HuH-7 (cell line): ENCODE measurements at places on chromosomes 5 and 9.

- DNase-seq, result no peak
These were observed 150.6 kb downstream of the COL23A1 start for GRCh38 chr5:178439493-178440180.

GRCh38 chr5:148665431-148665830 lies 11.1 kb upstream of the HTR4 start:
- DNase-seq, result no peak

DNA sequence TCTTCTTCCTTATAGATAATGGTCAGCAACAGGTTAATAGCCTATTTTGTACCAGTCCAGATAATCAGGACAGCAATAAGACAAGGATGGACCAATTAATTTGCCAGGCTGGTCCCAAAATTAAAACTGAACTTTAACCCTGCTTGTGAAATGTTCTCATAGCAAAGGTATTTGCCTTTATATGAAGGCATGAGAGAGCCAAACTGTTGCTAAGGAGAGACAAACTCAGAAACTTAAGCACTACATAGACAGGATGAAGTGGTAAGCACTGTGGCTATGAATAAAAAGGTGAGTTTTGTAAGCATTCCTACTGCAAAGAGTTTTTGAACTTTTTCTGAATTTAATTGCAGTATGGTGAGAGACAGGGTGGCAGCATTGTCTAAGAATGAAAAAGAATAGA lies 174.7 kb upstream of the PPP1R2B start:
- DNase-seq, result no peak

- DNase-seq, result no peak
These were observed 51.0 kb downstream of the ADAMTS2 start for GRCh38 chr5:179294131-179294780.

DNA sequence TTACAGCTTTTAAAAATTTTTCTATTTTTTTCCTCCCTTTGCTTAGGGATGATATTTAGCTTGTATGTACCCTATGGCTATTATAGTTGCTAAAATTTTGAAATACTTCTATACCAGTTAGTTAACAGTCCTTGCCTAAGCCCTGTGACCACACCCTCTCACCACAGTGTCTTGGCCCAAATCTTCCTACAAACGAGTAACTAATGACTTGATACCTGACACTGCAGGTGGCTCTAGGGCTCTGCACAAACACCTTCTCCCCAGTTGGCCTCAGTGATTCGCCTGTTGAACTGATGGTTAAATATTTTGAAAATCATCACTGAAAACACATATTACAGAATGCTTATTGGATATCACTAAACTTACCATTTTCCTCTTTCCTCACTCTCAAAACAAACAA lies 449.6 kb upstream of the CHD1 start:
- DNase-seq, result no peak

- peak; percentile 39 for DNase-seq
These were observed 36.7 kb downstream of the NDFIP1 start for GRCh38 chr5:142145106-142145900.

GRCh38 chr9:21696411-21696871 lies 106.0 kb upstream of the MTAP start:
- DNase-seq, result peak; percentile 12

GRCh38 chr5:149093625-149094024 lies 30.8 kb upstream of the SH3TC2 start:
- DNase-seq, result no peak

DNA sequence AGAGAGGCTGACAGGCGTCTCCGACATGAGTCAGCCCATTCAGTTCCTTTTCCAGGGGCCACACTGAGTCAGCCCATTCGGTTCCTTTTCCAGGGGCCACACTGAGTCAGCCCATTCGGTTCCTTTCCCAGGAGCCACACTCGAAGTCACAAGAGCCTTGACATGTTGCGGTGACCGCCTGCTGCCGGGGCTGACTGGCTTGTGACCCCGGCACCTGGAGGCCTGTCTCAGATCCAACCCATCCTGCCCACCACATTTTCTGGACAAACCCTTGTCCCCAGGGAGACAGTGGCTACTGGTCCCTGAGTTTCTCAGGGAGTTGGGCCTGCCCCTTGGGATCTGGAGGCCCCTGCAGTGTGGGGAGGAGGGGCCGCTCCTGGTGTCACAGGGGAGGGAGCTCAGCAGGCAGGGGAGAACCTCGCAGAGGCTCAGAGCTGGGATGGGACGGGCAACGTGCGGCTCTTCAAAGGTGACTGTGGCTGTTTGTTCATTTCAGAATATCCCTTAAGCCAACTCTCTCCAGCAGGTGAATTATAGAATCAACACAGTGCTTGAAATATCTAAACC lies 40.5 kb upstream of the LPCAT1 start:
- no peak for DNase-seq

- DNase-seq, result no peak
These were observed 3.2 kb downstream of the ELL2 start for GRCh38 chr5:95958310-95959014.

GRCh38 chr5:143779506-143779905 lies 32.5 kb upstream of the HMHB1 start:
- no peak for DNase-seq

DNA sequence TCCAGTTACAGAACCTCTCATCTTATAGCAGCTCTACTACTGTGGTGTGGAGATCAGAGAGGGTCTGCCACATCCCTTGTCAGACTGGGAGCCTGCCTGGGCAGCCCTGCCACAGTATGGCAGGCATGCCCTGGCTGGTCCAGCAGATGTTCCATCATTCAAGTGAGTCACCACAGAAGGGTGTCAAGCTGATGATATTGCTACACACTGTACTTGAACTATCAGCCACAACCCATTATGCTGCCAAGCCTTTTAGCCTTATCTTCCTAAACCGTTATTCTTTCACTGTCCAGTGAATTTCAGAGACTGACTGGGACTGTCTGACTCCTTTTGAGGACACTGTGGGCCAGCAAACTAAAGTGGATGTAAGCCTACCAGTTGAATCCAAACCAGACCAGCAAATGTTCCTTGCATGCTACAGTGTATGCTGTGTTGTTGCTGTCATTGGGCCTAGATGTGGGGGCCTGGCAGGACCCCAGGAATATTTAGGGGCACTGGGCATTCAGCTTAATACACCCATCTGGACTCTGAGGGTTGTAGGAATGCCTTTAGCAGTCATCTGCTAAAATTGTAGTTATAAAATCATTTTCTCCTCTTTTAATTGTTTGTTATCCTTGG lies 202.6 kb downstream of the NR3C1 start:
- DNase-seq, result no peak

DNA sequence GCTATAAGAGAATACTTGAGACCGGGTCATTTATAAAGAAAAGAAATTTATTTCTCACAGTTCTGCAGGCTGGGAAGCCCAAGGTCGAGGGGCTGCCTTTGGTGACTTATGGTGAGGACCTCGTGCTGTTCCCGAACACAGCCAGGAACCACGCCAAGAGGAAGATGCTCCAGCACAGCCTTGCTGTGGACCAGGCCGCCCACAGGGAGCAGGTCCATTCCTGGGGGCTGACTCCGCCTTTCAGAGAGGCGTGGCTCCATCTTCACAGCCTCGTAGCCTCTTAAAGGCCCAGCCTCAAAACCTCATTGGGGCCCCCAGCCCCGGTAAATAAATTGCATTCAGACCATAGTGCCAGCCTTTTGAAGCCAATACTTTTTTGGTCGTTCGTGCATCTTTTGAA lies 93.5 kb upstream of the CACNA1B start:
- DNase-seq, result no peak

DNA sequence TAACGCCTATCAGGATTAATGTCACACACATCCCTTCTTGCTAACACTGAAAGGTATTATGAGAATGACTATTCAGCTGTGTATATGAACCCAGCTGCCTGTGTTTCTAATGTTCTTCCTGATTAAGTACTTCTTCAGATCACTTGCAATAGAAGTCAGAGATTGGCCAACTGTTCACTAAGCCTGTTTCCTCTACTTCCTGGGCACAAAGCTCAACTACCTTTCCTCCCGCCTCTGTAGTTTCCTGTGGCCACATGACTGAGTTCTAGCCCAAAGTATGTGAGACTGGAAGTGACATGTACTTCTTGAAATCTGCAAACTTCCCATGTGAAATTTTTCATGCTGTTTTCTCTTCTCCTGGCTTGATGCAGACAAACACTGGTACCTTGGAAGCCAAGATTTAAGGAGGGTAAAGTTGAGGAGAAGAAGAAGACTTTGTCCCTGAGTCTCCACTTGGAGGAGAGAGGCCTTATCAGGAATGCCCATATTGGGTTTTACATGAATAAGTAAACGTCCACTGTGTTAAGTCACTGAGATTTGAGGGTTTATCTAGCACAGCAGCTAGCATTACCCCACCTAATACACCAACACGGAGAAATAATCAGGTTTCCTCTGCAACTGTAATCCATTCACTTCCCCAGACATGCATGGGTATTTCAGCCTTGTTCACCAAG lies 58.6 kb downstream of the SLIT3 start:
- no peak for DNase-seq

DNA sequence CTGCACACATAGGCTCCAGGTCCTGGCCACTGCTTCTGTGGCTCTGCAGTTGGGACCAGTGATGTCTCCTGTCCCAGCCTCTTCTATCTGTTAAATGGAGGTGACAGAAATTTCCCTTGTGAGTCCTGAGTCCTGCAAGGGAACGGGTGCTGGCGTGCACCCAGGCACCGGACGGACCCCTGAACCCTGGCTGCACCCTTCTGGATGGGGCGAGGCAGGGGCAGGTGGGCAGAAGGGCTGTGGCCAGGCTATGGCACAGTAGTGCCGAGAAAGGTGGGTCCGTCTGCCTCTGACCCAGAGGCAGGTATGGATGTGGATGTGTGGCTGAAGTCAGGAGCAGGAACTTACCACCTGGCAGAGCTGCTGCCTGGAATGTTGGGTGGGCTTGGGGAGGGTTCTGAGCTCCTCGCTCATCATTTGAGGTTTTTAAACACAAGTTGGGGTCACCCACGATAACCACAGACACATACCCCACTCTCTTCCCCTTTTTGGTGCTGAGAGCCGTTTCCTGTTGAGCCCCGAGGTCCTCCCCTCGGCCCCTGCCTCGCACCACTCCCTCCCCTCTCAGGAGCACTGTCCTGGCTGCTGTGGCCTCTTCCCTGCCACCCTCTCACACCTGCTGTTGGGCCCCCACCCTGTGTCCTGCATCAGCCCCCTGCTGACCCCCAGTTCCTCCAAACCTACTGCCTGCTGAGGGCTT lies 82.0 kb downstream of the COL5A1 start:
- DNase-seq, result no peak

DNA sequence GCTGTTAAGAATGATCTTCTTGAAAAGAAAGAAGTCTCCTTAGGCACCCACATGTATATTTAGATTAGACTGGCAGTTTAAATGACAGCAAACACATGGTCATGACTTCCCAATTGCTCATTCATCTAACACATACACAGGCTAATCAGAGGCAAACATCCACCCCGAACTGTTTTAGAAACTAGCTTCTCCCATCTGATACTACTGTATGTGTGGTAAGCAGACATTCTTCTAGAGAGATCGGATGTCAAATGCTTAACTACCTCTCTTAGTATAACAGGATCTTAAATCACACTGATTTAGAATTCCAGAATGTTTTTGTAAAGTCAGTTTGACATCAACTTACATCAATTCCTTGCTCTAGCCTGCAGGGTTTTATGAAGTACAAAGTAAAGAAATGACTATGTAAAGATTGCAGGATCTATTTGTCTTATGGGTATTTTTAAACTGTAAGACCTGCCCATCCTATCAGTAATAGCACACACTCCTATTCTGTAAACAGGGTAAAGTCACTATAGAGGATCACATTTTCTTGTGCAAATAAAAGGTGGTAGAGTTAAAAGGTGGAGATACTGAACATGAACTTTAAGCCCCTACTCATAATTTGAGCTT lies 239.7 kb downstream of the MLLT3 start:
- DNase-seq, result no peak

- no peak for DNase-seq
These were observed 182.5 kb downstream of the HSPA4 start for GRCh38 chr5:133234273-133234672.

GRCh38 chr5:176490301-176490700 lies 42.1 kb downstream of the FAF2 start:
- no peak for DNase-seq

DNA sequence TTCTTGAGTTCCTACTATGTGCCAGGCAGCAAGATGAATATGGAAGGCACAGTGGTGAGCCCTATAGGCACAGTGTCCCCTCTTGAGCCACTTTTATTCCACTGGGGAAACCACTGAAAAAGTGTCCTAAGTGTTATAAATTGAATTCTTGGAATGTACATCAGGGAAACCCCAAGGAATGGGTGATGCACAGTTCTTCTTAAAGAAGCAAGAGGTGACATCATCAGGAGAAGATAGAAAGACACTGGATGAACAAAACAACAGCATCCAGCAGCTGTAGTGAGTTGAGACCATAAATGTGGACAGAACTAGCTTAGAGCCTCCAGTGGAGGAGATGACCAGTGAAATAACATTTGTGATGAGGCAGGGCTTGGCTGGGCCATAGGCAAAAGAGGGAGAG lies 199.2 kb upstream of the ANKRD55 start:
- no peak for DNase-seq

GRCh38 chr9:88481933-88482332 lies 53.0 kb upstream of the NXNL2 start:
- no peak for DNase-seq

DNA sequence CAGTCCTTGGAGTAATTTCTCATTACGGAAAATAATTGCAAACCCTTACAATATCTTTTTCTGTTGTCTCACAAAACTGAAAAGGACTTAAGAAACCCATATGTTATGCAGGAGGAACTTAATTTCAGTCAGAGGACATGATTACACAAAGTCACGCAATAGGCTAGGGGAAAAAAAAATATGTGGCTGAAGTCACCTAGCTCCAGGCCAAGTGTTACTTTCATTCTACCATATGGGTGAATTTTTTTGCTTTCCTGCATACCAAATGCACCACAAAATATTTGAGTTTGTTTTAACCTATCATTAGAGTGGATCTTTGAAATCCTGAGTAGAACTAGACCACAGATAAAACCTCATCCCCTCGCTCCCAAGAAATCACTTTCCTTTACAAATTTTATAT lies 523.5 kb downstream of the CAAP1 start:
- DNase-seq, result no peak

DNA sequence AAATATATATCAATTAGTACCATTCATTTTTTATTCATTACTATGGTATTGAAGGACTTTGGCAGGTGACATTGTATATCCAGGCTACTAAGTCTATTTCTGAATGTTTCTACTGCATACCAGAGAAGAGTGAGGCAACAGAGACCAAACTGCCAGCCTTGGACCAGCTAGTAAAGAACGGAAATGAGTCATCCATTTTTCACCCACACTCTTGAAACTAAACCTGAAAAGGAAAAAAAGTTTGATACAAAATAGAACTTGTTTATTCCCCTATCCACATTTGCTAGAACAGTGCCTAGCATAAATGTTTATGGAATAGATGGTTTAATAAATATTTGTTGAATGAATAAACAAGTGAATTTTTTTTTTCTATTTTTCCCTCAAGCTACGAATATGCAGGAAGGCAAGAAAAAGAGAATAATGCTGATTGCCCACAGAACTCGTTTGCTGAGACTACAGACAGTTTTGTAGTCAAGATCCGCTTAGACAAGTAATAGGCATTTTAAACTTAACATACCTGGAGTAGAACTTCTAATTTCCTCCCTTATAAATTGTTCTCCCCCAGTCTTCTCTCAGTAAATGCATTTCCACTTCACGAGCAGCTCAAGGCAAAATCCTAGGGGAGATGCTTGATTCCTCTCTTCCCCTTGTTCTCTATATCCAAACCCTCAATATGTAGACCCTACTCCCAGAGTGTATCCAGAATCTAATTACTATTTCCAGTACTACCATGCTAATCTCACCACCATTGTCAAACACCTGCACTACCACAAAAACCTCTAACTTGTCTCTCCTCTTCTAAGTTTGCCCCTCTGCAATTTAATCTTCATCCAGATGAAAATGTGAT lies 146.2 kb upstream of the RASA1 start:
- no peak for DNase-seq
